C1 segment of cervical spinal cord (tissue), 14 donors: ENCODE measurements at places on chromosomes 7 and 10.

GRCh38 chr7:116902867-116903266 is 40.5 kb downstream of the CAPZA2 start:
- no peak for DNase-seq

DNA sequence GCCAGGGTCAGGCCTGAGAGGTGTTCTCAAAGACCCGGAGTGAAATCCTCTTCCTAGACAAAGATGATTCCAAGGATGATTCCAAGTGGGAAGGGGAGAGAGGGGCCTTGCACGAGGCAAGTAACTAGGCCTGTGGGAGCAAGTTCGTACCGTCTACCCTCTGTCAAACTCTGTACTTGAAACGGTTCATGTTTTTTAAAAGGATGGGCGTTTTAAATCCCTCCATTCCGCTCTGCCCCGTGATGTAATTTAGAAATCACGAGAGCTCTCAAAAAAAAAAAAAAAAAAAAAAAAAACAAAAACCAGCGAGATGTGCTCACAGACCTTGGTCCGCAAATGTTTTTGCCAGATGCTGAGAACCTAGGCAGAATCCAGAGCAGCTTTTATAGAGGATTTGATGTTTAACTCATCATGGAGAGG is 114.7 kb upstream of the CARD11 start:
- no peak for DNase-seq

DNA sequence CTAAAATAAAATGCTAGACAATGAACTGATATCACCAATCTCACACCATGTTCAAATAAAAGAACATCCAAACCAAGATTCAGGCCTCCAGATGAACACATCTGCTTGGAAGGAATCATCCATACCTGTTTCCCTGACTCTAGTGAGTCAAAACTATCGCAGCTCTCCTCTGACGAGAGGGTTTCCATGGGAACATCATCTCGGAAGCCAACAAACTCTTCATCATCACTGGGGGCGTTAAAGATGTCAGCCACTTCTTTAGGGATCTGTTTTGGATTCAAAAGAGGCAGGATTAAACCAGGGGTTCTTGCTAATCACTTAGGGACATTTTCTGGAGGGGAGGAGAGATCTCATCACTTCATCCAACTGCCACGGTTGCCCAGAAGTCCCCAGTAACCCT is 29.1 kb downstream of the CDCA7L start:
- DNase-seq = no peak

DNA sequence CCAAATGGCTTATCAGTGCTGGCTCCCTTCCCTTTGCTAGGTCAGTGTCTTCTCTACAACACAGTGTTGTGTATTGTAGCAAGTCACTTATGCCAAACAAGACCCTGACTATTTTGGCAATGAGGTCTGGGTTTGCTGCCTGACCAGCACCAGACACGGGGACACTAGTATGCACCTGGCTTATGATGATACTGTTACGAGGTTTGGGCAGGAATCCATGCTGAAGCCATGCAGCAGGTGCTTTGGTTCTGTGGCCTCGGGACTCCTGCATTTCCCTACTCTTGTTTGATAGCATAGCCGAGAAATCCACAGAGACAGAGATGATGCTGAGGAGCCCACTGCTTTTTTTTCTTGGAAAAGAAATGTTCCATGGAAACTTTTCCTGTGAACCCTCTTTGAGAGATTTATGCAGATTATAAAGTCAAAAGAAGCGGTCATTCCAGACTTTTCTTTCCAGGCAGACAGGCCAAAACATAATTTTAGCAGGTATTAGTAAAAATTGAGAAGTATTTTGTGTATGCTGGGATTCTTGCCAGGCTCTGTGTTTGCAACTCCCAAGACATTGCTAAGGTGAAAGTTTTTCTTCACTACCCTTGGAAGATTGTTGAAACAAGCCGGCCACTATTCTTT is 291.1 kb downstream of the BBS9 start:
- DNase-seq = no peak

- no peak for DNase-seq
Measured at GRCh38 chr7:66430164-66430545, 198.5 kb upstream of the KCTD7 start.

DNA sequence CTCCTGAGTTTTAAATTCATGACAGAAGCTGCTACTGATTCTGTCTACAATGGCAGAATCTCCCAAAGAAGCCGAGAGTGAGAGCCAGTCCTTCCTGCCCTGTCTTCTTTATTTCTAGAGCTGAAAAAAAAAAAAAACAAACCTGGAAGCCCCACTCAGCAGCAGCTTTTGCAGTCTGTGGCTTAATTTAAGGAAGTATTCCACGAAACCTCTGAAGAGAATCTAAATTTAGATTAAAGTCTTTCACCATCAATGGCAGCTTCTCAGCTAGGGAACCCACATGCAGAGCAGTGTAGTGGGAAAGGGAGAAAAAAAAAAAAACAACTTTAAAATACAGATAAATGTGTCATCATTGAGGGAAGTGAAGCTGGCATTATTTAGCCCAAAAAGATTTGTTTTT is 23.4 kb downstream of the SMURF1 start:
- no peak for DNase-seq

DNA sequence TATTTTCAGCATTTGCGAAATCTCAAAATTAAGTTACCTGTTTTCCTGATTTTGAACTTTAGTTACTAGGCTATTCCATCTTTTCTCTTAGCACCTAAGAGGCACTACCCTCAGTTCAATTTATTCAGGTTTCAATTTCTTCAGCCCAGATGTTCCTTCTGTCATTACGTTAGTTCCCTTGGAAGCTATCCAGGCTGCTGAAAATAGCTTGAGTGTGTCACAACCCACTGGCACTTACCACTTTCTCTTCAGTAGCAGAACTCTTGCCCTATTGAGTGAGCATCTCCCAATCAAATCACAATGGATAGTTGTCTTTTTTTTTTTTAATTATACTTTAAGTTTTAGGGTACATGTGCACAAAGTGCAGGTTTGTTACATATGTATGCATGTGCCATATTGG is 332.7 kb upstream of the LRGUK start:
- no peak for DNase-seq

GRCh38 chr7:127667017-127667670 is 15.2 kb downstream of the SND1 start:
- no peak for DNase-seq

DNA sequence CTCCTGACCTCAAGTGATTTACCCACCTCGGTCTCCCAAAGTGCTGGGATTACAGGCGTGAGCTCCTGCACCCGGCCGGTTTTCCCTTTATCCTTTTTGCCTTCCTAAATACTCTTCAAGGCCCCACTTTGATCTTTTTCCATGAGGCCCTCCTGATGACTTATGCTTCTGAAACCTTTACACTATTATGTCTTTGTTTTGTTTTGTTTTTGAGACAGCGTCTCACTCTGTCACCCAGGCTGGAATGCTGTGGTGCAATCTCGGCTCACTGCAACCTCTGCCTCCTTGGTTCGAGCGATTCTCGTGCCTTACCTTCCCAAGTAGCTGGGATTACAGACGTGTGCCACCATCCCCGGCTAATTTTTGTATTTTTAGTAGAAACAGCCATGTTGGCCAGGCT is 3.8 kb downstream of the STMP1 start:
- DNase-seq = no peak

GRCh38 chr7:92639966-92640365 is 49.8 kb upstream of the FAM133B start:
- DNase-seq = no peak

DNA sequence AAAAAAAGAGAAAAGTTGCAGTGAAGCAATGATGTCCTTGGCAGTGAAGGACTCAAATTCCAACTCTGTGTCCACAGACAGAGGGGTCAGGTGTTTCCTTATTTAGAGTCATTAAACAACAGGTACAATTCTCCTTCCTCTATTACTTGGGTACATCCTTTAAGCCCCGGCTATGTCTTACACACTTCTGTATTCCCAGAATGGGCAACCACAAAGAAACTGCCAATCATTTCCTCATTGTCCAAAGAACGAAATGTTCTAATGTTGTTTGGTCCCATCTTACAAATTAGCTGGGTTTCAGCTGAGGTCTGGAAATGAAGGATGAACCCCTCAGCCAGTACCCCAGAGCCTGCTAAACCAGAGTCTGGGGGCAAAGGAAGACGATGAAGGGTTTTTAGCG is 59.5 kb downstream of the GRB10 start:
- no peak for DNase-seq

DNA sequence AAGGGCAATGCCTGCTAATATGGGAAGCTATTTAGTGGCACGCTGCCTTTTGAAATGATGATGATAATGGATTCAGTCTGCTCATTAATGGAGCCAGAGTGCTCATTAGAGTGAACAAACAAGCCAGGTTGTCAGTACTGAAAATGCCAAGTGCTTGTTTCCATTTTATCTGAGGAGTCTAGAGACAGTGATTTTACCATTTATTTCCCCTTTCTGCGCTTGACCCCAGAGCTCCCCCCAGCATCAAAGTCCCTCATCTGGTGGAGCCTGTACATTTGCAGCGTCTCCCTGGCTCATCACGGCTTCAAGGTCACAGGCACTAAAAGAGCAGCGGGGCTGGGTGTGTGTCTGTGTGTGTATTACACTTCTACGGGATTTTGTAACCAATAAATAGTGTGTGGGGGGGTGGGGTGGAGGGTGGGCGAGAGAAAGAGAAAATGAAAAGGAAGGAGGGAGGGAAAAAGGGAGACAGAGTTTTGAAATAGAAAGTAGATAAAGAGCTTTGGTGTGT is 553.8 kb downstream of the TFEC start:
- no peak for DNase-seq

GRCh38 chr7:6590645-6591110 is 857 bp downstream of the INTS15 start:
- no peak for DNase-seq

GRCh38 chr7:5213286-5213645 is 23.2 kb downstream of the WIPI2 start:
- no peak for DNase-seq

DNA sequence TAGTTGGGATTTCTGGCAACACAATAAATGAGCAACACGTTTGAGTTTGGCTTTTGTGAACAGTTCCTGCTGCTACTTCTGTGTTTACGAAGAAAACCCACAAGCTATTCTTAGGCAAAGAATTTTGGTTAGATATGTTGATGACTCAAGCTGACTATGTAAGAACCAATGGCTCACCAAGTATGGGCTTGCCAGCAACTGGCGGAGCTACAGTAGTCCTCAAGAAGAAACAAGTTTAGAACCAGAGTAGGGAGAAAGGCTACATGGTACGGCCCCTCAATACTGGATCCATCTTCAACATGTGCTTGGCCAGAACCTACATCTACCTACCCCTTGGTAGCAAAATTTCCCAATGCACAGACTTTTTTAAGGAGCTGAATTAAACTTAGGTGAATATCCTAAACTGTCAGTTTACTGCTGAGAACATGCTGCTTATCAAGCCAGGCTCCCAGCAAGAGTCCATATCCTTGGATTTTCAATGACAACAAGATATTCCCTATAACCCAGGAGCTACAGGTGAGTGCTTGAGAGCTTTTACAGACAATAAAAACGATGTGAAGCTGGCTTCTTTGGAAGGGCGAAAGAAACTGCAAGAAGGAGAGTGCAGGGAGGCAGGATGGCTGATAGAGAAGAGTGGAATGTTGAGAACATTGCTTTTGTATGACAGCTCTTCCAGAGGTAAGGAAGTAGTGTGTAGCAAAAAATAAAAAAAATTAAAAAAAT is 74.3 kb upstream of the ASAH2 start:
- DNase-seq = no peak

- no peak for DNase-seq
Measured at GRCh38 chr10:89302625-89303024, 779 bp downstream of the IFIT2 start.

DNA sequence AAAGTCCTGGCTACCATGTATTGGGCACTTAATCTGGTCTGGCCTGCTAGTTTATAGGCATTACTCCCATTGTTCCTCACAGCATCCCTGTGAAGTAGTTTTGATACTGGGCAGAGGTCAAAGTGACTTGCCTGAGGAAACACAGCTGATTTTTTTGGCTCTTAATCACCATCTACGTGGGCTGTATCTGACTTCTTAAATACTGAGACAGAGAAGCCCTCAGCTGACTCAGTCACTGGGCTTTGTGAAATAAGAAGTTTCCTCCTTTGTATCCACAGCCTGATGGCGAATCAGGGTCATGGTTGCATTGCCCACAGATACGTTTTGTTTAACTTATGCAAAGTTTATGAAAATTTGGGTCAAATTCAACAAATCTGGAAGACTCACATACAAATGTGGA is 13.2 kb downstream of the TACR2 start:
- DNase-seq = no peak

- DNase-seq = no peak
Measured at GRCh38 chr7:73971322-73971703, 56.7 kb upstream of the ELN start.

DNA sequence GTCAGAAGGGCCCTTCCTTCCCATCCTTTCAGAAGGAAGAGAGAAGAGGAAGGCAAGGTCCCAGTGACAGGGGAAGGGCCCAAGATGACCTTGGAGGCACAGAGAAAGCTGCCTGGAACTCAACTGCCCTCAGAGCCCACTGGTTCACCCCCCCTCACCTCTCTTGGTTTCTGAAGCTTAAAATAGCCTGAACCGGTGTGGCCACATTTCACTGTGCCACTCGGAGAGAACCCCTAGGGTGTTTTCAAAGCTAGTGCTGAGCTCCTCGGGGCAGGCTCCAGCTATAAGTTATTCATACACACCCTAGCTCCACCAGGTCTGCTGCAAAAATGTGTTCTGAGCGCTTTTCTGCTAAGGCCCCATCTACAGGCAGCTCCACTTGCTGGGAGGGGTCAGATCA is 60.9 kb upstream of the ADRB1 start:
- no peak for DNase-seq

DNA sequence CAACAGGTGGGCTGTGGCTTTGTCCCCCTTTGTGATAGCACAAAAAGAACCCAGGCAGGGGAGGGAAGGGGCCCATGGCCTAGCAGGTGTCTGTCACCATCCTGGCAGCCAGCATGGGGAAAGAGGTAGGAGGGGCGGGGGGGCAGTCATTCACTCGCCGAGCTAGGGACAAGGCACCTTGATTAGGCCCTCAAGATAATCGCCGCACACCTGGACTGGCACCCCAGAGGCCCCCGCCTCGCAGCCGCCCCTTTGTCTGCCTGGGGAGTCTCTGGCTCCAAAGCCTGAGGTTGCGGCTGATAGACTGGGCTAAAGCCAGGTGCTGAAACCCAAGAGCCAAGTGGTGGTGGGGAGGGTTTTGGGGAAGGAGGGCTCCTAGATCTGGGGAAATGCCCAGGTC is 151.2 kb upstream of the PCBD1 start:
- no peak for DNase-seq

DNA sequence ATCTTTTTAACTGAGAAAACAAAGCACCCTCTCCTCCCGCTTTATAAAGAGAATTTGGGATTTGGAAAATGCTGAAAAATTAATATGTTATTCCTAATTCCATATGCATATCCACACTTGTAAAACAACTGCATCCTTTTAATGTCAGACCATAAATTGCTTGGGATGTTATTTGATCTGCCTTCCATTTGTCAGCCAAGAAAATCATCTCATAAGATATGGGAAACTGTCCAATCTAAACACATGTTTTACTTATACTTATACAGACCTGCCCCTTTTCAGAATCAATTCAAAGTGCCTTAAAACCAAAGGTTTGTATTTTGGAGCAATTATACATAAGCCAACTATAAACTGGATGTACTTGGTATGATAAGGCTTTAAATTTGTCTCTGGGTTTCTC is 595.5 kb upstream of the PFKP start:
- DNase-seq = no peak

GRCh38 chr10:7028809-7029166 is 382.0 kb downstream of the SFMBT2 start:
- DNase-seq = no peak
